Renal pelvis (tissue), 12 donors: ENCODE measurements at places on chromosomes 4 and X. TPM values are rescaled to one million over a fixed set of nuclear protein-coding genes. Genes with fewer than 3 reads are reported as not detected.

GRCh38 chr4:108926061-108926460, 163.2 kb upstream of the ETNPPL start:
- no peak for DNase-seq

The PNCK gene
- 12.7 TPM for polyA plus RNA-seq

The PWWP3B gene
- polyA plus RNA-seq = 2.2 TPM

The SPINK2 gene
- not detected for polyA plus RNA-seq
